ENCODE measurements at places on chromosomes 7 and 10.

DNA sequence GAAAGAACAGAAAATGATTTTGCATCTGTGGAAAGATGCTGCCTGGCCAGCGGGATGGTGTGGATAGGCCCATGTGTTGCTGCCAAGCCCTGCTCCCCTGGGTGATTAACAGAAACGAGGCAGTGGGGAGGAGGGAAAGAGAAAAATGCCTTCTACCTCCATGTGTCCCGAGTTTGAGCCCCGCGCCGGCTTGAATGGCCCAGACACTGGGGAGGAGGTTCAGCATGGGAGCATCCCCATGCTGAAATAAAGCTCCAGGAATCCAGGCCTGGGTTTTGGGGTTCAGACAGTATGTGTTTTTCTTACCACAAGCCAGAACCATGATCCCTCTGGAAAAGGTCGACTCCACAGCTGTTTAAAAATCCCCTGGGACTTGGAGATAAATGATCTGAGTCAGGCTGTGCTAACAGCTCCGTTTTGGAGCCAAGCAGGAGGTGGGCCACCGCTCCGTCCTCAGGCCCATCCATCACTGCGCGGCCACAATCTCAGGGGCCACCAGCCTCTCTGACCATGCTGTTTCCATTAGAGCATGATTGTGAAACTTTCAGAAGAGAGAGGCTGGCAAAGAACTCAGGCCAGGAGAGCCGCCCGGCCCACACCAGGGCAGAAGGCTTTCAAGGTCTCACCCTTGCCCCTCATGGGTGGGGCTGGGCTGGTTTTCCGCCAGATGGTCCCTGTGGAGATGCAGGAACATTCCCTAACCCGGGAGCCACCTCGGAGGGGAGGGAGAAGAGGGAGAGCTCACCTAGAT, 299.7 kb downstream of the ZEB1 start:
- DNase-seq, result no peak

- no peak for DNase-seq
These were observed 113.9 kb downstream of the DOCK4 start for GRCh38 chr7:112092306-112092705.

DNA sequence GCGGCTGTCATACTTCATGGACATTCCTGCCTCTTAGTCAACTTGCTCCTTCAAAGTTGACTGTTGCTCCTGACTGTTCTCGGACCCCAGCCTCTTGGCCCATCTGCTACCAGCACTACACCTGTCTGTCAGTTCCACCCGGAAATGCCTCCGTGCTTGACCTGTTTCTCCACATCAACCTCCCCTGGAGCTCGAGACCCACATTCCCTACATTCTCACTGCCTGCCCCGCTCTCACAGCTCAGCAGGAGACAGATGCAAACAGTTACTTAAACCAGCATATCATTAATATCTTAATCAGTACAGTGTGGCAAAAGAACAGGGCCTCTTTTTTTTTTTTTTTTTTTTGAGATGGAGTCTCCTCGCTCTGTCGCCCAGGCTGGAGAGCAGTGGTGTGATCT, 174.3 kb downstream of the NRP1 start:
- no peak for DNase-seq

DNA sequence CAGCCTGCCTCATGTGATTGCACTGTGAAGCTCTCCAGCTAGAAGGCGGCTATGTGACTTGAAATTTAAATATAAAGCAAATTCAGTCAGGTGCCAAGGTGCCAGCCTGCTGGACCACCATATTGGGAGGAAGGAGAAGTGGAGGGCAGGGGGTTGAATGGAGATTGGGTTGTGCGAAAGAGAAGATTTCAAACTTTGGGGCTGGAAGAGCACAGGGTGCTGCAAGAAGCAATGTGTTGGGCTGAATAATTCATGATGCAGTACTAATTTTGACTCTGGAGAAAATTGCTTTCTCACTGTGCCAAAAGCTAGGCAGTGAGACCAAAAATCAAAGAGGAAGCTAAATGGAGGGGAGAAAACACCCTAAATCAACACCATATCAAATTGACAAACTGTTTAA, 335.3 kb downstream of the NRG3 start:
- DNase-seq, result no peak

DNA sequence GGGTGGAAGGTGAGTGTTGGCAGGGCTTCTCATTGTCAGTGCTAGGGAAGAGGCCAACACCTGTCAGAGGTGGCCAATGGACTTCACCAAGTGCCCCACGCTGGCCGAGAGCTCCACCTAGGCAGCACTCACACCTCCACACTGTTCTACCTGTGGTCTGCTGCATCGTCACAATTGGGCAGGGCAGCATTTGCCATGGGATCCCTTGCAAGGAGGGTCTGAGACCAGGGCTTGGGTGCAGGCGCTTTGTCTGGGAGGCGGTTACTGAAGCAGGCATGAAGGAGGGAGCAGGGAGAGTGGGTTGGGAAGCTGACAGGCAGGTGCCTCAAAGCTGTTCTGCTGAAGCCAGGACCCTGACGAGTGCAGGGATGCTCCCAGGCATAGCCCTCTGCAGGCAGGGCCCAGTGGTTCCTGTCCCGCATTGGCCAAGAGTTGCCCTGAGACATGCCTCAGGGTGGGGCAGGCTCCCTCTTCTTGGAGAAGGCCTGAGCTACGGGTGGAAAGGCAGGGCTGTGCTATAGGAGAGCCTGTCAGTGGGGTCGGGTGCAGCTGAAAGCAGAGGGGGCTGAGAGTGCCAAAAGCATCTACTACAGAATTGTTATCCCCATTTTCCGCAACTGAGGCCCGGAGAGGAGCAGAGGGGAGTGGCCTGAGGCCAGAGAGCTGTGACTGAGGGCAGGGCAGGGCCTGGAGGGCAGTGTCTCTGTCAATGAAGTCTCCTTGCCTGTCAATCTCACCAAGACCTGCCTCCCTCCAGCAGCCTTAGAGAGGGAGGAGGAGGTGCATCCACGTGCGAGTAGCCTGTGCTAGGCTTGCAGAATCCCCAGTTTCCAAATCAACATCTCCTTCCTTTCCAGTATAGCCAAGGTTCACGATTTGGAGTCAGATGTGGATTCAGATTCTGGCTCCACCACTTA, 4.0 kb downstream of the RBP3 start:
- DNase-seq, result no peak

GRCh38 chr7:55912748-55913158, 25.5 kb downstream of the ZNF713 start:
- peak; percentile 18 for DNase-seq

Data from RPMI8226 (cell line).